GM23248 (cell line): ENCODE measurements at places on chromosomes 4 and X. TPM values are rescaled to one million over a fixed set of nuclear protein-coding genes. Genes with fewer than 3 reads are reported as not detected.
A peak's percentile ranks its signal among the peaks of the same experiment; 100 is the strongest.

The TRIML2 gene
- total RNA-seq: not detected in 2 replicates

The DCLK2 gene
- 1.9 and 2.9 TPM in 2 replicates for total RNA-seq

The MAGEA2B gene
- not detected in 2 replicates for total RNA-seq

The APELA gene
- total RNA-seq: not detected in 2 replicates

The SPATA4 gene
- not detected in 2 replicates for total RNA-seq

GRCh38 chr4:153154007-153154975, 50.0 kb upstream of the TRIM2 start:
- no peaks in the 10 kb centered on the region for H3K36me3 ChIP-seq
- H3K4me3 ChIP-seq: peak overlapping the region; percentile 72
- H3K4me1 ChIP-seq: peaks cover 10% of the 10 kb centered on the region
- no peaks in the 10 kb centered on the region for H3K27me3 ChIP-seq

DNA sequence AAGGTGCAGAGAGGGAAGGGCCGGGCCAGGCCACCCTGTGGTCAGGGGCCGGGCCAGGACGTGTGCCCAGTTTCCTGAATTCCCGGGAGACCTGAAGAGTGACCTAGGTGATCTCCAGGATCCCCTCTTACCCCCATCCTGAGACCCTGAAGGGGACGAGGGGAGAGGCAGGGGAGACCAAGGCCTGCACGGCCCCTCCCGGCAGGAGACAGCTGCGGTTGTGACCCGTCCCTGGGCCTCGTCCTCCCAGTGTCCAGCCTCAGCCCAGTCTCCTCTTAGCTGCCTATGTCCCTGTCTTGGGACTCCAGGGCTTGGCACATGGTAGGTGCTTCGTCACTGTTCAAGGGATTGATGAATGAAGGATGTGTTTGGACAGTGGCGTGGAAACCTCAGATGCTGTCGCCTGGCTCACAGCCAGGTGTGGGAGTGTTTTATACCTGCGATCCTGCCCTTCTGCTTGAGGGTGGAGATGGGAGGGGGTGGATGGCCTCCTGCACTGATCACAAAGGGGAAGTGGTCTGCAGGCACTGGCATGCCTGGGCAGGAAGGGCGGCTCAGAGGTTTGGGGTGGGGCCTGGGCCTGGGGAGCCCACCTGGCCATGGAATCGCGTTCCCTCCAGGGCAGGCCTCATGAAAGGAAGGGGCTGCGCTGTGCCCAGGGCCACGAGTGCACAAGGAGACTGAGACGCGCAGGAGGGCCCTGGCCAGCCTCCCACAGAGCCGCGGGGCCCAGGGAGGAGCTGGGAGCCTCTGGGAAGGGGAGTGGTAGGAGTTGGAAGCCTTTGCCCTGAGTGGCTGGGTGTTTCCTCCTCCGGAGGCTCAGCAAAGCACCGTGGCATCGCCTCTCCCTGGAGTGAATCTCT, 6.9 kb downstream of the SH3TC1 start:
- H3K4me3 ChIP-seq: no peak overlapping the region
- no peaks in the 10 kb centered on the region for H3K27me3 ChIP-seq
- H3K4me1 ChIP-seq: no peaks in the 10 kb centered on the region
- no peak for DNase-seq
- no peaks in the 10 kb centered on the region for H3K36me3 ChIP-seq
- no peak overlapping the region for H3K27ac ChIP-seq

DNA sequence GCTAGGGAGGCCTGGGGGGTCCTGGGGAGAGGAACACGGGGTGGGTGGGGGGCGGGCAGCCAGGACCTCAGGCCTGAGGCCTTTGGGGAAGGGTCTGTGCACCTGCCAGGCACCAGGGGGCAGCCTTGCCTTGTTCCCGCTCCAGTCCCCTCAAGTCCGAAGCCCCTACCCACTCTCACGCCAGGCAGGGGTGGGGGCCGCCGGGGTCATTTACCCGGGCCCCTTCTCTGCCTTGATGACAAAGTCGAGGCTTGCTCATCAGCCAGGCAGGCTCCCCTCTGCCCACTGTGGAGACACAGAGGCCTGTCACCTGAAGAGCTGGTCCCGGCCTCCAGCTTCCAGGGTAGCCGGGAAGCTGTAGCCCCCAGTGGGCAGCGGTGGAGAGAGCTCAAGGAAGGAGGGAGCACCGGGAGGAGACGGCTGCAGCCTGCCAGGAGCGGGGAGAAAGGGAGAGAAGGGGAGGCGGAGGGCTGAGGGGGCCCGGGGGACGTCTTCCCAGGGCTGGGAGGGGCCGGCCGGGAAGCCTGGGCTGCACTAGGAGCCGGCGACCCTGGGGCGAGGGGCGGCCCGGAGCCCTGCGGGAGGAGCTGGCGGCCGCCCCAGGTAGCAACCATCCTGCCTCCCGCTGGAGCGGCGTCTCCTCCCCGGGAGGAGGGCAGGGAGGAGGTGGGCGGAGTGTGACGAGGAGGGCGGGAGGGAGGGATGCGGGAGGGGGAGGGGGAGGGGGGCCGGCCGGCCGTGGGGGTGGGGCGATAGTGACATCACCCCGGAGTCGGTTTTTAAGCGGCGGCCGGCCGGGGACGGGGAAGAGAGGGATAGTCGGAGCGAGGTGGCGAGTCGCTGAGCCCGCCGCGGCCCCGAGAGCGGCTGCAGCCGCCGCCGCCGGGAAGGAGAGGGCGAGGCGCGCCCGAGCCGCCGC, at the start of gene SLC6A8:
SLC6A8 (plus strand) TSS at position 806 of the 919 bp plus-strand sequence. CDS start 649 bp downstream, outside the sequence.
- H3K27me3 ChIP-seq: no peaks in the 10 kb centered on the region
- peak; percentile 77 for DNase-seq
- H3K4me1 ChIP-seq: no peaks in the 10 kb centered on the region
- H3K27ac ChIP-seq: no peak within 1 kb of the TSS
- H3K4me3 ChIP-seq: peak within 1 kb of the TSS; percentile 59

GRCh38 chrX:131762802-131763234, 218.9 kb downstream of the OR13H1 start:
- no peak overlapping the region for H3K27ac ChIP-seq
- H3K36me3 ChIP-seq: no peaks in the 10 kb centered on the region
- DNase-seq: peak; percentile 21
- H3K4me3 ChIP-seq: no peak overlapping the region

DNA sequence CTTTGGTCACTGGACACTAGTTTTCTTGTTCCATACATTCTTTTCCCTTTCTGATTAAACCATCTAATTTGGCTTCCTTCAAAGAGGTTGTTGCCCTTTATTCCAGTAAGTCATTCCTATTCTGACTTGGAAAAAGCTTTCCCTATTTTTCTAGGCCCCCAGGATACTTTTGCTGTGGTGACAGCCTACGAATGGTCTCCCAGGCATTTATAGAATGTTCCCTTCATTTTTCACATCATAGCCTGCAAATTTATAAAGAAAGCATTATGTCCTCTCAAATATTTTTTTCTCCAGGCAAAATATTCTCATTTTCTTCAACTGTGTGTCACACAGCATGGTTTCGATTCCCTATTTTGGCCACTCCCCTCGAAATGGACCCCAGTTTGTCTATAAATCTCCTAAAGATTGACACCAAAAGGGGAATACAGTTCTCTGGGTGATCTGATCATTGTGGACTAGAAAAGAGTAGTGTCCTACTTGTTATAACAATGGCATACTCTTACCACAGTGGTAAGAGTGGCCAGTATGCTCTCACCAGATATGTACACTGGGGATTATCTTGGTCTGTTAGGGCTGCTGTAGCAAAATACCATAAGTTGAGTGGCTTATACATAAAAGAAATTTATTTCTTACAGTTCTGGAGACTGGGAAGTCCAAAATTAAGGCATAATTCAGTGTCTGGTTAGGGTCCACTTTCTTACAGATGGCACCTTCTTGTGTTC, 41.5 kb upstream of the BMP2K start:
- no peaks in the 10 kb centered on the region for H3K36me3 ChIP-seq
- no peaks in the 10 kb centered on the region for H3K4me1 ChIP-seq
- H3K4me3 ChIP-seq: no peak overlapping the region
- no peaks in the 10 kb centered on the region for H3K27me3 ChIP-seq
- no peak overlapping the region for H3K27ac ChIP-seq
- no peak for DNase-seq

DNA sequence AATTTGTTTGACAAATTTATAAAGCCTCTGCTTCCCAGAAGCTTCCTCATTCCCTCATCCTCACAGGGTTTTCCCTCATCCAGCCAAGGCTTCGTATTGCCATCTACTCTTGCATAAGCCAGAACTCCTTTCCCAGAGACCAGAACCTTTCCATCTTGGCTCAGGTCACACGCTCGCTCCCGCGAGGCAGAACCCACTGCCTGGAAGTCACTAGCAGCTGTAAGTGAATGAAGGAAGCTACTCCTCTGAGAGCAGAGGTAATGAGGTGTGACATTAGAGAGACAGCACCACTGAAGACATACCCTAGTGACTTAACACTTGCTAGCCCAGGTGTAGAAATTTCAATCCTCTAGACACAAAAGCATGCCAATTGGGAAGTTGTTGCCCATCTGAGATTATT, 52.5 kb downstream of the LHFPL1 start:
- no peaks in the 10 kb centered on the region for H3K27me3 ChIP-seq
- H3K4me1 ChIP-seq: 0 out of 2 replicates have a peak, but pooled peaks cover 7% of the 10 kb centered on the region
- DNase-seq: no peak
- H3K4me3 ChIP-seq: no peak overlapping the region

GRCh38 chr4:17276776-17277175, 235.1 kb downstream of the QDPR start:
- no peaks in the 10 kb centered on the region for H3K27me3 ChIP-seq
- H3K27ac ChIP-seq: no peak overlapping the region
- no peaks in the 10 kb centered on the region for H3K36me3 ChIP-seq
- peaks cover 16% of the 10 kb centered on the region for H3K4me1 ChIP-seq

DNA sequence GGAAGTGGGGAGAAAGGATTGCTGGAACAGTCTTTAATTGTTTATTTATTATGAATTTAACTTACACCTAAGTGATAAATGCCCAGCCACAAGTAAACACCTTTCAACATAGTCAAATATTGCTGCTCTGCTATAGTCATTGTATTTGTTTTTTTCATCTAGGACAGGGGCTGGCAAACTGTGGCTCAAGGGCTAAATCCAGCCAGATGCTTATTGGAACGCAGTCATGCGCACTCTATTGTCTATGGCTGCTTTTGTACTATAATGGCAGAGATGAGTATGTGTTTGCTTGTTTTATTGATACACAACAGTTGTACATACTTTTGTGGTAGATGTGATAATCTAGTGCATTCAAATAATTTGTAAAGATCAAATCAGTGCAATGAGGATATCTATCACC, 95.3 kb downstream of the ZAR1 start:
- H3K36me3 ChIP-seq: peaks cover 30% of the 10 kb centered on the region; the same call in 1 of the 2 replicates
- H3K27ac ChIP-seq: no peak overlapping the region
- no peaks in the 10 kb centered on the region for H3K4me1 ChIP-seq
- H3K27me3 ChIP-seq: no peaks in the 10 kb centered on the region

DNA sequence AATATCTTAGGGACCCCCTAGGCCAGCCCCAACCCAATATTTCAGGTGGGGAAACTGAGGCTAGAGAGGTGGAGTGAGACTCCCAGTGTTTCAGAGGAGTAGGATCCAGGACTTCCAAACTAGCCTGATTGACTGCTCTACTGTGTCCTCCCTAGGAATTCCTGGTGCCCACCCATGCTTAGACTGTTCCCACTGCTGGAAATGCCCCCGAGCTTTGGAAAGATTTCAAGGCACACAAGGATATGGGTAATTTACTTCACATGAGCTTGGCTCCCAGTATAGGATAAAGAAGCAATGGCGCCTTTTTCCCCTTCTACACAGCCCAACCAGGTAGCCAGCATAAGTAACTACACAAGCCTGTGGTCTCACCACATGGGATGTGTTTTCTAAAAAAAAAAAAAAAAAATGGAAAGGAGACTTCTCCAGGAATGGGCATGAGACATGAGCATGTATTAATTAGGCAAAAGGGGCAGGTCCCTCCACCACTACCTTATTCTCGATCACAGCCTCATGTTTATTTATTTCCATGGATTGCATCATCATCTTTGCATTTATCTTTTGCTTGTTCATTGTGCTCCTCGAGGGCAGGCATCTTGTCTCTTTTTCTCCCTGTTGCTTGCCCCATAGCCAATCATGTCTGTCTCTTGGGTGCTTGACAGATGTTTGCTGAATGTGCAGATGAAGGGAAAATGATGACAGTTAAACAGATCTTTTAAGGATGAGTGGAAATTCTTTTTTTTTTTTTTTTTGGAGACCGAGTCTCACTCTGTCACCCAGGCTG, 66.7 kb downstream of the DRD5 start:
- no peak overlapping the region for H3K27ac ChIP-seq
- DNase-seq: no peak
- no peaks in the 10 kb centered on the region for H3K4me1 ChIP-seq
- H3K4me3 ChIP-seq: no peak overlapping the region

- no peak overlapping the region for H3K4me3 ChIP-seq
- no peaks in the 10 kb centered on the region for H3K36me3 ChIP-seq
- H3K27me3 ChIP-seq: no peaks in the 10 kb centered on the region
- peak; percentile 12 for DNase-seq
These were observed 480.5 kb upstream of the FSTL5 start for GRCh38 chr4:162644346-162644745.

- H3K27me3 ChIP-seq: no peaks in the 10 kb centered on the region
- no peak overlapping the region for H3K27ac ChIP-seq
- DNase-seq: no peak
- no peaks in the 10 kb centered on the region for H3K36me3 ChIP-seq
These were observed 20.8 kb upstream of the SEC24B start for GRCh38 chr4:109412776-109413175.

DNA sequence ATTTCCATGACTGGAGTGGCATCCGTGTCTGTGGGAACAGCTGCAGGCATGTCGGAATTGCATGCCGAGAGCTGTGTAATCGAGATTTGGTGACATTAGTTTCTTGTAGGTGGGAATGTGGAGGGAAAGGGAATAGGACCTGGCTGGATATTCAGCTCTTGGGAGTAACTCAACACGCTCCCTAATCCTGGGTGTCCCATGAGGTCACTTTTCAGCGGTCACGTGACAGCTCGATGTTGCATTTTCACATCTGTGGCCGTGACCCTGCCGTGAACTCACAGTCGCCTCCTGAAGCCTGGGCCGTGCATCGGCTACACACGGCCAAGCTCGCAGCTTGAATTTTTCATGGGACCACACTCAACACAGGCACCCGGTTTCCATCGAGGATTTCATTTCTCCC, 25.8 kb upstream of the PSAPL1 start:
- no peak overlapping the region for H3K27ac ChIP-seq
- DNase-seq: no peak
- H3K36me3 ChIP-seq: no peaks in the 10 kb centered on the region
- H3K4me3 ChIP-seq: no peak overlapping the region
- H3K27me3 ChIP-seq: no peaks in the 10 kb centered on the region; the same call in 1 of the 2 replicates
- no peaks in the 10 kb centered on the region for H3K4me1 ChIP-seq

DNA sequence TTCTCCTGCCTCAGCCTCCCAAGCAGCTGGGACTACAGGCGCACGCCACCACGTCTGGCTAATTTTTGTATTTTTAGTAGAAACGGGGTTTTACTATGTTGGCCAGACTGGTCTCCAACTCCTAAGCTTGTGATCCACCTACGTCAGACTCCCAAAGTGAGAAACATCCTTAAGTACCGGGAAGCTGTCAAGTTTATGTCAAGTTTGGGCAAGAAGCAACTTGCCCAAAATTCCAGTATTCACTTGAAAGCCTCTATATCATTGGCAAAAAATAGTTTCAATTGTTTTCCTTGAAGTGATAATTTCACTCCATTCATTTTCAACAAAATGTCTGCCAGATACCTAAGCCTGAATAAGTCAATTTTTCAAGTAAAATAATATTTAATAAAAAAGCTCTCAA, 370.0 kb downstream of the FBXO8 start:
- no peaks in the 10 kb centered on the region for H3K36me3 ChIP-seq
- H3K4me3 ChIP-seq: no peak overlapping the region
- no peak overlapping the region for H3K27ac ChIP-seq
- no peaks in the 10 kb centered on the region for H3K27me3 ChIP-seq
- peaks cover 8% of the 10 kb centered on the region; the same call in 1 of the 2 replicates for H3K4me1 ChIP-seq
